ENCODE measurements at places on chromosomes 5 and 9. TPM values are rescaled to one million over a fixed set of nuclear protein-coding genes. Genes with fewer than 3 reads are reported as not detected.
A peak's percentile ranks its signal among the peaks of the same experiment; 100 is the strongest.

DNA sequence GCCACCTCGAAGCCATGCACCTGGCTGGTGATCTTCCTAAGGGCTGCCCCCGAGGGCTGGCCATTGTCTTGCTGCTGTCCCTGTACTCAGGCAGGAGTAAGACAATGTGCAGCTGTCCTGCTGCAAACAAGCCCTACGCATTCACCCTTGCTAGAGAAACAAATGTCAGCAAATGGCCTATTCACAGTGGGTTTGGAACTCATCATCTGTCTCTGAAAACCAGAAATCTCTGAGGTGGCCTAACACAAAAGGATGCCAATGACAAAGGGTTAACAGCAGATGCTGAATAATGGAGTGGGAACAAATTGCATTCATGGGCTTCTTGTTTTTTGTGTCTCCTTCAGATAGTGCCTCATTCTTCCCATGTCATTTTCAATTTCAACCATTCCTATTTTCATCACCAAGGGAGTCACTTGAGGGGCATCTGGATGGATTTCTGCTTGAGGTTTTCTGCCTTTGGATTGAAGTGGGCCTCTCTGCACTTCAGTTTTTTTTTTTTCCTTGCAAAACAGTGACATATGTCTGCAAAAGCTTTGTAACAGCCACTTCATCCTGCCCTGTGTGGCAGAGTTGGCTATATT lies 261.6 kb upstream of the VLDLR start:
- DNase-seq, result no peak

DNA sequence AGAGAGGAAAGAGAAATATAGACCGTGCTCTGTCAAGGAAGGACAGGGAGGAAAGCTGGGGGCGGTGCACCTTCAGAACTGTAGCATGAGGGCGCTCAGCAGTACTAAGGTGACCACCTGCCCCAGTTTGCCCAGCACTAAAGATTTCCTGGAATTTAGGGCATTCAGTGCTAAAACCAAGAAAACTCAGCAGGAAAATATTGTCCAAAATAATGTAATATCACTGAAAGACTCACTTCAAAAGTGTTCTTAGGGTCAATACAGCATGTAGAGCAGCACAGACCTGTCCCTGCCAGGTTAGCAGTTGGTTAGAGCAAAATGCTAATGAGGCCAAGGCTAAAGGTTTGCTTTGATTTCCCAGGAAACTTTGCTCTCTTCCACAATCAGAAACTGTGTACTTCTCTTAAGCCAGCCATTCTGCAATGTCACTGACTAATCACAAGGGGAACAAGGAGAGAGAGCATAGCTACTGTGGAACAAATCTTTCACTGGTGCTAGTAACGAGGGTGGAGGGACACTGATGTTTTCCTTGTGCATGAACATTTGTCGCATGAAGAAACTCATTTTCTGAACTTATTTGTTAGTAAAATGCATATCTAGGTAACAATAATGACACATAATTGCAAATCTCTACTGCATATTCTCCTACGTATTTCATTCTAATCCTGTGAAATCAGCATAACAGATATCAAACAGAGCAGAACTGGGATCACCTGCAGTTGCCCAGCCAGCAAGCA lies 53.0 kb upstream of the GRAMD2B start:
- peak; percentile 53 for DNase-seq

- no peak for DNase-seq
Measured at GRCh38 chr5:143695941-143696340, 116.0 kb upstream of the HMHB1 start.

DNA sequence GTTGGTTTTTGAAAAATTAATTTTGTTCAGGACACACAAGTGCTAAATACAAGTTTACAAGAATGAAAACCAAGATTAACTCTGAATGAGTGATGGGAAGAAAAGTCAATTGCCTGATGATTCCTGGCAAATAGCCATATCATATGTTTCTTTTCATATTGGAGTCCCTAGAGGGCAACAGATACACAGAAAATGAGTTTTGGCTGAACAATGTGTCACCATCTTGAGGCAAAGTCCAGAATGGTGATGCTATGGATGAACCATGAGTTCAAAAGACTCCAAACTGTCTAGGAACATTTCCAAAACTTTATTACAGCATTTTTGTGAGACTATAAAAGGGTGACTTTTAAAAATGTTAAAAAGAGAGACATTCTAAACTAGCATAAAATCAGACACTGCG lies 382.9 kb downstream of the TMEM161B start:
- no peak for DNase-seq

DNA sequence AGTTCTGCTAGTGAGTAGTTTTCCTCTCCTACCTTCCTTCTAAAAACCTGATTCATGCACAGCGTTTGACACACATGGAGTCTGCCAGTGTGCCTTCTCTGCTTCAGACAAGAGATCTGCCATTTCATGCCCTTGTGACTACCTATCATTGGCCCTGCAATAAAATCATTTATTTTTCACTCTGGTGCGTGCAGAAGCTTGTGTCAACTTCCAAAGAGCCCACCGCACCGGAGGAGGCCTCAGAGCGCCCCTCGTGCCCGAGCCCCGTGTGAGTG lies 13.7 kb downstream of the HNRNPH1 start:
- DNase-seq, result no peak

Gene CENPK
- 17.2 TPM for total RNA-seq

GRCh38 chr5:133933670-133934295 lies 34.6 kb downstream of the C5orf15 start:
- no peak for DNase-seq

DNA sequence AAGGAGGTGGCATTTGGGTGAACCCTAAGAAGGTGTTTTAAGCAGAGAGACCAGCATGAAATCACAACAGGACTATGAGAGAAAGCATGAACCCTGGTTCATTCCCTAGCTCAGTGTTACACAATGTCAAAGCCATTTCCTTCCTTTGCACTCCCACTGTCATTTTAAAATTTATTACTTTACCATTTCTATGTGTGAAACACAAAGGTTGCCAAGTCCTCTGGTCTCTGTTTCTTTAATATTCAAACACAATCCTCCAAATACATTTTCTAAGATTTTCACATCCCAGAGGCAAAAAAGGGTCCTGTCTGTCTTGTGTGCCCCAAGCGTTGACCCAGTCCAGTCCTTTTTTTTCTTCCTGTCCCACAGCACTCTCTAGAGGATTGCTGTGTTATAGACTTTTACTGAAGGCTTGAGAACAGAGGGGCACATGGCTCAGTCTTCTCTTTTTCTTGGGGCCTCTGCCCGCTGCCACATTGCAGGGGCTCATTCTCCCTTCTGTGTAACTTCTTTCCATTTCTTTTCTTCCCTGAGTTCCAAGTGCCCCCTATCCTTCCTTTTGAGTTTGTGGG lies 78.6 kb upstream of the SLC28A3 start:
- DNase-seq, result peak; percentile 19

GRCh38 chr5:146368137-146368536 lies 29.5 kb downstream of the POU4F3 start:
- peak; percentile 19 for DNase-seq

Gene PNPLA7
- total RNA-seq, result 0.89 TPM

Gene STPG3
- total RNA-seq, result not detected

Gene DDX4
- total RNA-seq, result not detected

DNA sequence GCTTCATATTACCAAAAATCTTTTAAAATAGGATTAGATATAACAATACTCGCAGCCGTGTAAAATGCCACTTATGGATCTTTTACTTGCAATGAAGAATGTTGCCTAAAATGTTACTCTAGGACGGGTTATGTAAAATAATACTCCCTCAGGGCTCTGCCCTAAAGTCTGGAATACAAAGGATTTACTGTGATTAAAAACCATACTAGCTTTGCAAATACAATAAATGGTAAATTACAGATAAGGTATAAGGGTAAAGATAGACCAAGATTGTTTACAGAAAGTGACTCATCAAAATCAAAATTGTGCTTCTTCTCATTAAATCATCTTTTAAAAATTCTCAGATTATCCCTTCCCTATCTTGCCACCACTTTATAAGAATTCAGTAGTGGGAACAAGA lies 163.6 kb downstream of the MEF2C start:
- DNase-seq, result no peak

GRCh38 chr5:138354387-138354786 lies 1.9 kb downstream of the KDM3B start:
- DNase-seq, result no peak

GRCh38 chr5:175809531-175810121 lies 61.8 kb upstream of the CPLX2 start:
- peak; percentile 84 for DNase-seq

Gene C9orf153
- not detected for total RNA-seq

GRCh38 chr5:179217956-179218942 lies 127.0 kb downstream of the ADAMTS2 start:
- DNase-seq, result no peak

DNA sequence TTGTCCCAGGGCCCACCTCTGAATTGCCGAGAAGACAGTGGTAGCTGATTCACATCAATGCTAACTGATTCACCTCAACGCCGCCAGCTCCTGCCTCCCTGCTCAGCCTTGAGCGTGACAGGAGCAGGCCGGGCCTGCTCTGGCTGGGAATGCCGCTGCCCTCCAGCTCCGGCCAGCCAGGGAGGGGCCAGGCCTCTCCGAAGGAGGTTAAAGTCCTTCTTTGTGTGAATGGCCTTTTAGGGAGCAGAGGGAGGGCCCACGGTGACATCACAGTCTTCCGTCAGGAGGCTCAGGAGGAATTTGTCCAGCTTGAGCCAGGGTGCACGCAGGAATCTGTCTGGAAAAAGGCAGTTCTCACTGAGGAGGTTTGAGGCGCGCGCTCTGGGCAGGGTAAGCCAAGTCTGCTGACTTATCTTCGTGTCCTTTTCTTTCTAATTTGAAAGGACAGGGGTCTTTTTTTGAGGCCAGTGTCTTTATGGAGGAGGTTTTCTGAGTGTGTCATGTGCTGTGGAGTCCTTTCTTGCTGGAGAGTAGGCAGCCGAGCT lies 82.7 kb downstream of the C9orf152 start:
- peak; percentile 90 for DNase-seq

Gene MACIR
- 36.3 TPM for total RNA-seq

GRCh38 chr5:117149312-117149711 lies 574.7 kb upstream of the SEMA6A start:
- DNase-seq, result no peak

DNA sequence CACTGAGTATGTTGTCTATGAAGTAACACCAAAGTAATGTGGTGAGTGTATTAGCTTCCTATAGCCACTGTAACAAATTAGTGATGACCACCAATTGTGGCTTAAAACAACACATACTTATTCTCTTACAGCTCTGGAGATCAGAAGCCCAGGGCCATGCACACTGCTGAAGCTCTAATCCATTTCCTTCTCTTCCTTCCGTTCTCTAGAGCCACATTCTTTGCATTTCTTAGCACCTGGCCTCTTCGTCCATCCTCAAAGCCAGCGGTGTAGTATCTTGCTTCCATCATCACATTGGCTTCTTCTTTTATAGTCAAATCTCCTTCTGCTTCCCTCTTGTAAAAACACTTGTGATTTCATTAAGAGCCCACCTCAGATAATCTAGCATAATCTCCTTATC lies 230.3 kb upstream of the RFX3 start:
- no peak for DNase-seq

Data from GM23248 (cell line).